ENCODE measurements at places on chromosomes 6 and 20. TPM values are rescaled to one million over a fixed set of nuclear protein-coding genes. Genes with fewer than 3 reads are reported as not detected.

DNA sequence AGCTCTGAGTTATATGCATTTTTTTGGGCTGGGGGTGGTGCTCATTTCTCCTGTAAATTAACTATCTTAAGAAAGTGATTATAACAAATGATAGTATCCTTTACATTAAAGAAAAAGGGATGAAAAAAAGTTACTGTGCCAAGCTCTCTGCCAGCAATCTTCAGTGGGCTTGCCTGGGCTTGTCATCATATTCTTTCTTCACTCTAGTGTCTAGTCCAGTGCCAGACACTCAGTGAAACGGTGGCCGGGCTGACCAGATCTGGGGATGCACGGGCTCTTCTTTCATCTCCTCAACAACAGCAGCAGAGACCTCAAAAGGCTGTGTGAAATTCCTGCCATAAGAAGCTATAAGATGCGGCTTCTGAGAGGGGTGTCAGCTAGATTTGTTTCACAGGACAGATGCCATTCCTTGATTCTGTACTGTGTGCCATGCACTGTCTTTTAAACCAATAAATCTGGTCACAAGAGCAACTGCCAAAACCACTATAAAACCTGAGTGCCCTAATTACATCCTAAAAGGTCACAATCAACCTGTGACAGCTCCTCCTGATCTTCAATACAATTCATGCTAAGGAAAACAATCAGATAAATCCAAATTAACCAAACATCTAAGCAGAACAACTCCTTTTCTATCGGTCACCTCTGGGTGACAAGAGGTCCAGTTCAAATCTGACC lies 12.1 kb downstream of the EXOC2 start:
- H3K27ac ChIP-seq, result no peak overlapping the region
- peaks cover 31% of the 10 kb centered on the region for H3K36me3 ChIP-seq
- DNase-seq, result no peak

DNA sequence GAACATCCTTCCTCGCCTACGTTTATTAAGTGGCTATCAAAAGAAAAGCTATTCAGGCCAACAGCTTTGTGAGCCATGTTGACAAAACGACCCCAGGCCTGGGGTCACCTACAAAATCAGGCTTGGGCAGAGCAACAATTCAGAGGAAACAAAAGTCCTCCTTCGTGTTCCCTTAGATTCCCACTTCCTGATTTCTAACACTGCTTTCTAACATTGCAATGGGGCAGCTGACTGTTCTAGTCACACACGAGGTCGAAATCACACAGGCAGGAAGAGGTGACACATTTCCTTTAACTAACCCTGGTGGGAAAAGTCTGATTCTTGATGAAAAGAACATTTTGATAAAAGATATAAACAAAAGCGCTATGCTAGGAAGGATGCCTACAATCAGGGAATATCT lies 31.9 kb downstream of the WDR27 start:
- H3K4me3 ChIP-seq, result no peak overlapping the region
- DNase-seq, result no peak
- peaks cover 13% of the 10 kb centered on the region for H3K4me1 ChIP-seq
- H3K36me3 ChIP-seq, result peaks cover 5% of the 10 kb centered on the region
- H3K27me3 ChIP-seq, result no peaks in the 10 kb centered on the region

DNA sequence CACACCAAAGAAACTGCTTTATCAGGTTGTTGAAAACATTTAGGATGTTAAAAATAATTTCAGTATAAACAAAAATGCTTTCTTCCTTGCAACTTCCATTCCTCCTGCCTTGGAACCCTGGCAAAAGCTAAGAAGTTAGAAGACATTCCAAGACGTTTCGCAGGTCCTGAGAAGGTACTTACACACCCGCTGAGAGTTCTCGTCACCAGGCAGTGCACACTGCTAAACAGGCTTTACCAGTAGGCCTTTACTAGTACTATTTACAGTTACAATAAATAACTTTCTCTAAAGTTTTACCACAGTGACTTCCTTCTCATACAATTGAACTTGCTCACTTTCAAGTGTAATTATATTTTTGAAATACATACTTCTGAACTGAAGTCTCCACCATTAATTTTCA lies 81.4 kb upstream of the RPS6KA2 start:
- H3K27me3 ChIP-seq, result peaks cover 2% of the 10 kb centered on the region
- H3K27ac ChIP-seq, result no peak overlapping the region
- no peak overlapping the region for H3K4me3 ChIP-seq
- no peaks in the 10 kb centered on the region for H3K36me3 ChIP-seq
- no peaks in the 10 kb centered on the region for H3K4me1 ChIP-seq
- no peak for DNase-seq

GRCh38 chr6:168782187-168782751 lies 341.3 kb downstream of the SMOC2 start:
- H3K36me3 ChIP-seq, result no peaks in the 10 kb centered on the region
- H3K4me1 ChIP-seq, result no peaks in the 10 kb centered on the region
- H3K27me3 ChIP-seq, result no peaks in the 10 kb centered on the region
- no peak for DNase-seq

DNA sequence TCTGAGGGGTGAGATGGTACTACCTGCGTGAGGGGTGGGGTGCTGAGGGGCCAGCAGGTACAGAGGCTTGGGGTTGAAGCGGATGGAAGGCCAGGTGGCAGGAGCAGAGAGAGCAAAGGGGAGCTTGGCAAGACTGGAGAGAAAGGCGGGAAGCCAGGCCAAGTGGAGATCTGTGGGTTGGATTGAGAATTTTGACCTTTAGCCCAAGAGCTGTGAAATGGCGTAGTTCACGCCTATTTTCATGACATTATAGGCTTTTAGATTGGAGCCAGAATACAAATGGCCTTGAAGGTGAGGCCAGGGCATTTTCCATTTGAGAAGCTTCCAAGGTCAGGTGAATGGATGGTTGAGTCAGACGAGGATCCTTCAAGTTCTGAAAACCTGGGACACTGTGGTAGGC lies 2.5 kb downstream of the ATRN start:
- H3K27ac ChIP-seq, result no peak overlapping the region
- H3K4me3 ChIP-seq, result no peak overlapping the region
- DNase-seq, result no peak
- H3K36me3 ChIP-seq, result no peaks in the 10 kb centered on the region

DNA sequence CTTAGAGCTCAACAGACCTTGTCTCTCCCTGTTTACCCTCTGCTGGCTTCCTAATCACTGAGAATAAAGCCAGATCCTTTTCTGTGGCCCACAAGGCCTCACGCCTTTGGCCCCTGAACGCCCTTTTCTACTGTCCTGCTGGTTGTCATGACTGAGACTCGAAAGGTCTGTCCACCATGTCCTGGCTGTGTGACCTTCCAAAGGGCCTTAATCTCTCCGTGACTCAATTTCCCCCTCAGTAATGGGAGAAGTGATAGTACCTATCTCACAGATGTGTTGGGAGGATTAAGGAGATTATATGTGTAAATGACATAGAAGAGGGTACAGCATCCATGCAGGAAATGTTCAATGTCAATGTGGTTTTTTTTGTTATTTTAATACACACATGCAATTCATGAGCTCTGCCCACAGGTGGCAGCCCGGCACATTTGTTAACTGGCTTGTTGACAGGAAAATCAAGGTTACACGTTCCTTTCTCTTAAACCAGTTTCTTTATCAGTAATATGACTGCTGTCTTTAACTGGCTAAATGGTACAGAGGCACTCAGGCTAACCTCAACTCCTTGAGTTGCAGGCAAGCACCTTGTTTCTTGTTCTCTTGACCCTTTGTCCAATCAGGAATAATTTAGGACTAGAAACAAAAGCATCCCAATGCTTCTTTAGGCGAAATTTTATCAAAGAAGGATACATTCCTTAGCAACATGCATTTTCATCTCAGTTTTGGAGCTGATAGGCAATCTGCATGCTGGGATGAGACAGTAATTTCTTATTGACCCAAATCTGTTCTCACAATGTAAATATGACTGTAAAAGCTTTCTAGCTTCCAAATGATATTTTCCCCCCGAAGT lies 16.6 kb downstream of the SLC22A1 start:
- peaks cover 9% of the 10 kb centered on the region for H3K4me1 ChIP-seq
- DNase-seq, result peak; percentile 79
- no peaks in the 10 kb centered on the region for H3K27me3 ChIP-seq
- H3K27ac ChIP-seq, result peak overlapping the region; percentile 21
- no peak overlapping the region for H3K4me3 ChIP-seq
- no peaks in the 10 kb centered on the region for H3K36me3 ChIP-seq

DNA sequence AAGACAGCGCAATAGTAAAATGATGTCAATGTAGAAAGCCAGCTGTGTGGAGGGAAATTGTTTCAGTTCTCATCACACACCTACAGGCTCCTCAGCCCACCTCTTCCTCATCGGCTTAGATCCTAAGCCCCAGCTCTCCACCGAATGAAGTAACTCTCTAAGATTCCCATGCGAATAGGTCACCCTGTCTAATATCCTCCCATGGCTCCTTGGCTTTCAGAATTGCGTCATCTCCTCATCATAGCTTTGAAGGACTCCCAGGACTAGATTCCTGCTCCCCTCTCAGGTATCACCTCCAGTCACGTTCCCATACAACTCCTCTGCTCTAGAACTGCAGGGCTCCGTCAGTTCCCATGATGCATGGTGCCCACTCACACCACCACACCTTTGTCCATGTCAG lies 16.2 kb upstream of the SLC22A16 start:
- H3K4me1 ChIP-seq, result no peaks in the 10 kb centered on the region
- peaks cover 19% of the 10 kb centered on the region for H3K27me3 ChIP-seq
- DNase-seq, result no peak
- no peak overlapping the region for H3K27ac ChIP-seq
- no peaks in the 10 kb centered on the region for H3K36me3 ChIP-seq

GRCh38 chr6:122609881-122610689 lies at the start of gene PKIB:
PKIB (plus strand) TSS chr6:122610405; CDS start chr6:122717795, 107,390 bp downstream.
- H3K4me1 ChIP-seq, result peaks cover 17% of the 10 kb centered on the region
- peak within 1 kb of the TSS; percentile 81 for H3K4me3 ChIP-seq
- peak; percentile 40 for DNase-seq
- no peaks in the 10 kb centered on the region for H3K36me3 ChIP-seq
- peak within 1 kb of the TSS; percentile 78 for H3K27ac ChIP-seq

DNA sequence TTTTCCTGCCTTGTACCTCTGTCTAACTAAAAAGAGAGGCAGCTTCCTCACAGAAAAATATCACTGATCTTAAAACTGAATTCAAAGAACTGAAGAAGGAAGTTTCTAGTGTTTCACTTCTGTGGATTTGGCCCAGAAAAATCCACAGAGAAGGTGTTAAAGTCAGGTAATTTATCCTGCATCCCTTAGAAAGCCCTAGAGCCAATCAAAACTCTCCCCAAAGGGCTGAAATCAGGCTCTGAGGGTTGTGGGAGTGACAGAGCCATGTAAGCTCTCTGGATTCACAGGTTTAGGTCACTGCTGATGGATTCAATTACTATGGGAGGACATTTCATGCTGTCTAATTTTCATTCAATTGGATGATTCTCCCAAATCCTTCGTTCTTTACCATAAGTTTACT lies 152.3 kb downstream of the OR2B2 start:
- H3K27ac ChIP-seq, result peak overlapping the region; percentile 99
- H3K27me3 ChIP-seq, result no peaks in the 10 kb centered on the region
- peaks cover 55% of the 10 kb centered on the region for H3K4me1 ChIP-seq
- DNase-seq, result no peak
- H3K36me3 ChIP-seq, result peaks cover 2% of the 10 kb centered on the region

- peaks cover 2% of the 10 kb centered on the region for H3K27me3 ChIP-seq
- no peak for DNase-seq
- H3K4me1 ChIP-seq, result no peaks in the 10 kb centered on the region
- H3K27ac ChIP-seq, result no peak overlapping the region
- H3K4me3 ChIP-seq, result no peak overlapping the region
- no peaks in the 10 kb centered on the region for H3K36me3 ChIP-seq
These were observed 12.2 kb downstream of the HNF4A start for GRCh38 chr20:44367746-44368145.

- H3K4me1 ChIP-seq, result peaks cover 14% of the 10 kb centered on the region
- peaks cover 8% of the 10 kb centered on the region for H3K36me3 ChIP-seq
- peak; percentile 83 for DNase-seq
- H3K27me3 ChIP-seq, result no peaks in the 10 kb centered on the region
- H3K4me3 ChIP-seq, result no peak overlapping the region
These were observed 102.1 kb downstream of the ATG5 start for GRCh38 chr6:106223300-106223930.

- no peak overlapping the region for H3K4me3 ChIP-seq
- DNase-seq, result no peak
- no peaks in the 10 kb centered on the region for H3K36me3 ChIP-seq
- H3K4me1 ChIP-seq, result peaks cover 15% of the 10 kb centered on the region
These were observed 80.7 kb upstream of the CLDN20 start for GRCh38 chr6:155183095-155183494.

- H3K27ac ChIP-seq, result no peak overlapping the region
- no peak for DNase-seq
- no peak overlapping the region for H3K4me3 ChIP-seq
- H3K4me1 ChIP-seq, result no peaks in the 10 kb centered on the region
These were observed 480.0 kb upstream of the JAG1 start for GRCh38 chr20:11153819-11154218.

GRCh38 chr6:104462811-104463599 lies 396.7 kb downstream of the HACE1 start:
- no peak for DNase-seq
- H3K27me3 ChIP-seq, result no peaks in the 10 kb centered on the region
- H3K4me1 ChIP-seq, result no peaks in the 10 kb centered on the region
- H3K36me3 ChIP-seq, result no peaks in the 10 kb centered on the region

GRCh38 chr6:142412241-142412640 lies 110.4 kb downstream of the ADGRG6 start:
- peaks cover 10% of the 10 kb centered on the region for H3K4me1 ChIP-seq
- no peak overlapping the region for H3K4me3 ChIP-seq
- H3K27ac ChIP-seq, result no peak overlapping the region
- DNase-seq, result no peak
- H3K27me3 ChIP-seq, result peaks cover 9% of the 10 kb centered on the region
- H3K36me3 ChIP-seq, result no peaks in the 10 kb centered on the region

GRCh38 chr20:3405139-3405538 lies 2.3 kb downstream of the DNAAF9 start:
- no peak overlapping the region for H3K4me3 ChIP-seq
- peaks cover 30% of the 10 kb centered on the region for H3K4me1 ChIP-seq
- H3K27ac ChIP-seq, result no peak overlapping the region

DNA sequence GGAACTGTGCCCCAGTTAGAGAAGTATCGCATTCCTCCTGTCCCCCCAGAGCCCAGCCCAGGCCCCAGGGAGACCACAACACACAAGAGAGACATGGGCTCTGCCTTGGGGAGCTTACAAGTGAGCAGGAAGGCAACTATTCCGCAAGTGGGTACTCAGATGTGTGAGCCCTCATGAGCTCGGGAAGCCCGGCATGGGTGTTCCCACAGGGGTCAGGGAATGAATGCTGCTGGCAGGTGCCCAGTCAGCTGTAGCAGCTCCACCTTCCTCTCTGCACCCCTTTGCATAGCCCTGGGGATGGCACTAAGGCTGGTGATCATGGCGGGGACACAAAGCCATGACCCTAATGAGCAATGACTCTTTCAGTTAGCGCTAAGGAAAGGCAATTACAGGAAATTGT lies 194.1 kb downstream of the SYNDIG1 start:
- no peaks in the 10 kb centered on the region for H3K4me1 ChIP-seq
- H3K27me3 ChIP-seq, result no peaks in the 10 kb centered on the region
- H3K4me3 ChIP-seq, result no peak overlapping the region
- H3K36me3 ChIP-seq, result no peaks in the 10 kb centered on the region
- no peak overlapping the region for H3K27ac ChIP-seq

- H3K4me3 ChIP-seq, result no peak overlapping the region
- no peaks in the 10 kb centered on the region for H3K27me3 ChIP-seq
- DNase-seq, result no peak
- peaks cover 4% of the 10 kb centered on the region for H3K36me3 ChIP-seq
These were observed 51.3 kb upstream of the REV3L start for GRCh38 chr6:111534231-111534751.

SDHAF4 gene
- total RNA-seq, result 10.5 TPM

SRSF12 gene
- not detected for total RNA-seq

DDO gene
- not detected for total RNA-seq

HRH3 gene
- not detected for total RNA-seq

SCRT2 gene
- not detected for total RNA-seq

SMOC2 gene
- total RNA-seq, result not detected

CDK5RAP1 gene
- 27.2 TPM for total RNA-seq

CCR6 gene
- total RNA-seq, result 7.4 TPM

RARS2 gene
- total RNA-seq, result 24.1 TPM
